ENCODE measurements at places on chromosomes 2 and 18.

DNA sequence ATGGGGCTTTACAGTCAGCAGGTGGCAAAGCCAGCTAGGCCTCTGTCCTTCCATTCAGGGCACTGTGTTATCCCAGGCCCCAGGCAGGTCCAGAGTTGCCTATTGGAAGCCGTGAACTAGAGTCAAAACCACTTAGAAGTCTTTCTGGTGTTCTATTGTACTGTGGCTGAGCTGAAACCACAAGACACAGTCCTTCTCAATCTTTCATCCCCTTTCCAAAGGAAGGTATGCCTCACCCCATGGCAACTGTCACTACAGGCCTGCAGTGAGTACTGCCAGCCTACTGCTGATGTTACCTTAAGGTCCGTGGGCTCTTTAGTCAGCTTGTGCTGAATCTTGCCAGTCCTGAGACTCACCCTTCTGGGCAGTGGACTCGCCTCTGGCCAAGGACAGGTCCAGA is 181.6 kb downstream of the GULP1 start:
- DNase-seq = no peak

DNA sequence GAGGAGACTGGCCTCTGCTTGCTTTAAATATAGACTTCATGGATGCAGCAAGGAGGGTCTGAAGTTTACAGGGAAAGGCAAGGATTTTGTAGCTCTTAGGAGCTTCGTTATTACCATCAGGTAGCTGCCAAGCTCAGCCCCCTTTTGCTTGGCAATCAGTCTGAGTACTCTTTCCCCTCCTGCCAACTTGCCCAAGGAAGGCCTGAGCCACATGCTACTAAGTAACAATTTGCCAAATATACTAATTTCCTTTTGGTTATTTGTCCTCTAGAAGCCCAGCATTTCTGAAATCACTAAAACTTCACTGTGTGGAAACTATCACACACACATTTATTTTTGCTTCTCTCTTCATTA is 85.5 kb upstream of the ITPRID2 start:
- no peak for DNase-seq

DNA sequence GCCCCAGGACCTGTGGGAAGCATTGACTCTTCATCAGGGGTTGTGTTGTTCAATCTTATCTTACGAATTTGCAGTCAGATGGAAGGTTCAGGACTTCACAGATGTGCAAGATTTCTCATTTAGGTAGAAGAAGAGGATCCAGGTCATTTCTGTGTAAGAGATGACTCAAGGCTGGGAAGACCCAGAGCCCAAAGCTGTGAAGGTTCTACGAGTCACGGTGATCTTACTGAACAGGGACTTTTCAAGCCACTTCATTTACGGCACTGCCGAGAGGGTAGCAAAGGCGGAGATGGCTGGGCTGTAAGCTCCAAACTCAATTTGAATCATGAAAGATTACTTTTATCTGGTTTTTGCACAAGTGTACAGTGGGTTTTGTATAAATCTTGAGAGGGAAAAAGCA is 228.0 kb upstream of the MEX3C start:
- DNase-seq = no peak

DNA sequence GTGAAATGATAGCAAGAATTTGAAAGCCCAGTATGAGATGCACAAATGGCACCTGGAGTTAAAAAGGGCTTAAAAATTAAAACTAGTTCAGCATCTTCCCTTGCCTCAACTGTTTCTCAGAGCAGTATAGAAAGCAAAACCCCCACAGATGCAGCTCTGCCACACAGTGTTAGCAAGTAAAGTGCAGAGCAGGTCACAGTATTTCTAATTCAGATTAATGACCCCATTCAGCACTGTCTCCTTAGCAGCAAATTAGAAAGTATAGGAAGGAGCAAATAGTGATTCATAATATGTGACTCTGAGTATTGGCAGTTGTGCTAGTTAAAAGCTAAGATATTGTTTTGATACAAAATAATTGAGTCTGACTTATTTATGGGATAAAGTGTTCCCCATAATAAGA is 73.8 kb upstream of the CCDC85A start:
- DNase-seq = no peak

DNA sequence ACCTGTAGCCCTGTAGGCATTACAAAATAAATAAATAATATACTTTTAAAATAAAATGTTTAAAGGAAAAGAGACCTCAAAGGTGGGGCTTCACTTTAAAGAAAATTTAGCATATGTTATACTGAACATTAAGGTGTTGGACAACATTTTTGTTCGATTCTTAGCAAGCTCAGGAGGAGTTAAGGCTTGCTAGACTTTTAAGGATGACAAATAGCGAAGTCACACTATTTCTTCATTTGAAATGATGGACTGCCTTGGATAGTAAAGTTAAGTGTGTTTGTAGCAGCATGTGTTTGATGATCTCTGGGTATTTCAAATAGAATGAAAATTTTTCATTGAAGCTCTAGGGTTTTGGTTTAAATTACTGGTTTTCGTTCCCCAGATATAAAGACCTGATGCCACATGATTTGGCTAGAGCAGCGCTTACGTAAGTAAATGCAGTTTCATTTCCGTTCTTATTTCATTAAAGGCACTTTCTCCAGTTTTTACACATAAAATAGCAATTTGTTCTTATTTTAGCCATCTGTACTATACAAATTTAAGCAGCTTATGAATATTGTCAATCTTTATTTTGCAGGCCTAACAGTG is 24.9 kb downstream of the HADHB start:
- DNase-seq = no peak

DNA sequence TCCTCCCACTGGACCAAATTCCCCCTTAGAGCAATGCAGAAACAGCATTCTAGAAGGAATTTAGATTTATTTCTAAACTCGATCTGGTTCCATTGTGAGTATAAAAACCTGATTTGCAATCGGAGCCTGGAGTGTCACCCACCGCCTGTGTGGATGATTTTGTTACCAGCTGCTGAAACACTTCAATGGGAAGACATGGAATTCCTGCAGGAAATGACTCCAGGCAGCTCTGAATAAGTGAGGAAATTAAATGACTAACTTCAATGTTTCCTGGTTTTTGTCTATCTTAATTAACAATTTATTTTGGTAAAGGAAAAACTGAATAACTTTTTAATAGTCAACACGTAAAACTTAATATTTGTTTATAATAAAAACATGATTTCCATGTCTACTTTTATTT is 19.3 kb downstream of the CTAGE1 start:
- no peak for DNase-seq

- no peak for DNase-seq
Observed at GRCh38 chr18:6039055-6039454, 143.7 kb upstream of the TMEM200C start.

DNA sequence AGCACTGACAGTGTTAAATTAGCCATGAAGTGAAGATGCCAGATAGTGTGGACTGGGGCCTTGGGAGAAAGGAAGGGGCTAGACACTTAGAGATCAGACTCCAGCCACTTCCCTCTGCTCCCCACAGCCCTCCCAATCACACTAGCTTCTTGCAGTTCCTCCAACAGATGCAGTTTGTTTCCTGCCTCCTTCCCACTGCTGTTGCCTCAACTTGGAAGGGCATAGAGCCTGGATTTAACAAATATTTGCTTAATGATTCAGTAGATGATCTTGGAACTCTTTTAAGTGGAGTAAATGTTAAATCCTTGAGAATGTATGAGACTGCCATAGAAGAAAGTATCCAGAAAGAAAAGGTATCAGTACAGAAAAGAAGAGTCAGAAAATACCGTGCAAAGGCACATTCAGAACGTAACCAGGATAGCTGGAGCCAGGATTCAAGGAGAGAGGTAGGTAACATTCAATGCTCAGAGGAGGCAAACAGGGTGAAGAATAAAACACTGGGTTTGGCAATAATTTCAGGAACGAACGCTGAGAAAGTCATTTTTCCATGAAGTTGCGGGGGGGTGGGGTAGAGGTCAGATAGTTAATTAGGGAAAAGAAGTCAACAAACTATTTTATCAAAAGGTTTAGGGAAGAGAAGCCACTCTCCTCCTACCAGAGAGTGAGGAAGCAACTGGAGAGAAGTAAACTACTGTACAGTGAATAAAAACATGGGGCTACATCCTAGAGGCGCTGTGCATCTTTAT is 1.3 kb upstream of the BZW1 start:
- no peak for DNase-seq

- no peak for DNase-seq
Observed at GRCh38 chr2:20198796-20199632, 25.9 kb downstream of the SDC1 start.

GRCh38 chr18:71673498-71673897 is 870.6 kb downstream of the CBLN2 start:
- no peak for DNase-seq

GRCh38 chr2:95312543-95313201 is 15.5 kb downstream of the KCNIP3 start:
- DNase-seq = no peak

- DNase-seq = no peak
Observed at GRCh38 chr18:26383454-26384270, 157.4 kb downstream of the TAF4B start.

DNA sequence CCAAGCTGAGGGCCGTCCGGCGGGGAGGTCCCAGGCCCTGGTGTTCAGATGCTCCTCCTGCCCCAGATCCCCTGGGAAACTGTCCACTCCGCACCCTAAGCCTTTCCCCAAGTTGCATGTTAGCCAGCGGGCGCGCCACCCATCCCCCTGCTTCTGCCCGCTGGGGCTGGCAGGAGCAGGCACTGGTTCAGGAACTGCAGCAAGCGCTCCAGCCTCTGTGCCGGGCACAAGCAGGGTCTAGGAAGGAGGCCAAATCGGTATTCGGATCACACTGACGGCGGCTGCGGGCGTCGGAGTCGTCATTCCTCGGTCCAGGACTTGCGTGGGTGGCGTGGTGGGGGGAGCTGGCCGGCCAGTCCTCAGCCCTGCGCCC is 53.7 kb downstream of the FAM168B start:
- DNase-seq = no peak

- DNase-seq = no peak
Observed at GRCh38 chr2:37786191-37786698, 114.8 kb upstream of the CDC42EP3 start.

GRCh38 chr2:178514664-178515063 is 34.4 kb downstream of the PLEKHA3 start:
- DNase-seq = no peak

- DNase-seq = no peak
Observed at GRCh38 chr2:178998539-178998938, 51.4 kb downstream of the CCDC141 start.

- no peak for DNase-seq
Observed at GRCh38 chr2:6694555-6694954, 171.2 kb downstream of the CMPK2 start.

GRCh38 chr2:73284296-73285158 is at the start of gene FBXO41:
TSS of gene FBXO41 (minus strand) at chr2:73284478. CDS start at chr2:73269630, 14,848 bp downstream.
- no peak for DNase-seq

DNA sequence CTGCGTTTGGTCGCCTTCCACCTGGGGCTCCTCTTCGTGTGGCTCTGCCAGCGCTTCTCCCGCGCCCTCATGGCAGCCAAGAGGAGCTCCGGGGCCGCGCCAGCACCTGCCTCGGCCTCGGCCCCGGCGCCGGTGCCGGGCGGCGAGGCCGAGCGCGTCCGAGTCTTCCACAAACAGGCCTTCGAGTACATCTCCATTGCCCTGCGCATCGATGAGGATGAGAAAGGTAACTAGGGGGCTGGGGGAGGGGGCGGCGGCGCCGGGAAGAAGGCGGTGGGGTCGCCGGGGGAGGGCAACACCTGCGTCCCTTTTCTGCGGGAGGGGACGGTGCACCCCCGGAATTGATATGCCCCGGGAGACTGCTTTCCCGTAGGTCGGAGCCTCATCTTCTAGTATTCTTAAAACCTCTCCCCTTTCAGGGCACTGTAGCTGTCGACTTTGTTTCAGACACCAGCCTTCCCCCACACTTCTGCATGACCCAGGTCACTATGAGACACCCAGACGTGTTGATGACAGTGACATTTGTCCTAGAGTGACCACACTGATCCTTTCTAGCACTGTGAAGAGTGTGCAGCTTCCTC is 755 bp downstream of the SPAST start:
- DNase-seq = no peak

GRCh38 chr2:146128216-146128615 is 1608.3 kb upstream of the ZEB2 start:
- DNase-seq = no peak

- DNase-seq = no peak
Observed at GRCh38 chr2:126444512-126444911, 211.4 kb upstream of the GYPC start.

GRCh38 chr2:209936106-209936666 is 66.3 kb upstream of the RPE start:
- DNase-seq = no peak

GRCh38 chr2:233079953-233080835 is 20.1 kb downstream of the INPP5D start:
- DNase-seq = no peak

- no peak for DNase-seq
Observed at GRCh38 chr2:173606619-173607248, 252.1 kb downstream of the CDCA7 start.

GRCh38 chr2:18373081-18373480 is 187.4 kb downstream of the RDH14 start:
- DNase-seq = no peak

- DNase-seq = no peak
Observed at GRCh38 chr2:100977511-100977910, 24.6 kb upstream of the RPL31 start.

DNA sequence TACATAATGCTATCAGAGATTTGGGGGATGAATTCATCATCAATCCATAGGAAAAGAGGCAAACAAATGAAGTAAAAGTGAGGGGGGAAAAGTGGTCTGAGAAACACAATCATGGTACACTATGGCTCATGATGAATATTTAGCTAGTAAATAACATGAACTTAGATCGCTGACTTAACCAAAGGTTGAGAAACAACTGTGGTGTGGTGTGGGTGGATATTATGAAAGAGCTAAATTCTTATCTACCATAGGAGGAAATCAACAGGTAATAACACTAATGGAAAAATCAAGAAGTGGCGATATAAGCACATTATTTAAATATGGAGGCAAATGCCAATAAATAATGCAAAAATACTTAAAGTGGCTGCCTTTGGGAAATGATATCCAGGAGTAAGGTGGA is 12.2 kb upstream of the TPRKB start:
- DNase-seq = no peak

- no peak for DNase-seq
Observed at GRCh38 chr2:236309669-236310029, 45.4 kb upstream of the ASB18 start.

DNA sequence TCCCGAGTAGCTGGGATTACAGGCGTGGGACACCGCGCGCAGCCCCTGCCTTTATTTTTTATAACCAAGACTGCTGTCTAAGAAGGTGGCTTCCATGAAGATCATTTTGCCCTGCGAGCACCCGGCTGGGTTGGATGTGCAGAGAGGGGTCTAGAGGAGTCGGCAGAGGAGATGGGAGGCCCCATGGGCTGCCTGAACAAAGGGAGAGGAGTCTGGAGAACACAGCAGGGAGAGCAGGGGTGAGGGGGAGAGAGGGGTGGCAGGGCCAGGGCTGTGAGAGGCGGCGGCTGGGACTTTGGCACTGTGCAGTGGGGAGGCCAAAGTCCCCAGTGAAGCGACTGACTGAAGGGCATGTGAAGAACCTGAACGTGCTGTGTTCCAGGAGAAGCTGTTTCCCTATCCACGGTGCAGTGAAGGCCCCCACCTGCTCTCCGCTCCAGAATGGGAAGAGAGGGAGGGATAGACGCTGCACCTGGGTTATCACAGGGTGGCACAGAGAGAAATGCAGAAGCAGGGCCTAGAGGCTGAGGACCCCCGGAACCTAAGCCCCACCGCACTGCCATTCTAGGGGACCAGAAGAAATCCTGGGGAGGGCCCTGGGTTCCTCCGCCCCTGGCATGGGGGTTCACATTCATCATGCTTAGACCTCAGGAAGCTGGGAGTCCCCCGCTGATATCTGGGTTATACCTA is 24.8 kb upstream of the FOSL2 start:
- no peak for DNase-seq

All from stimulated activated CD8-positive, alpha-beta memory T cell treated with anti-CD3 and anti-CD28 coated beads, Interleukin-4, amount 100 ng/mL, for 1 hour (primary cell).